ENCODE measurements at places on chromosomes 1 and 21.

- no peak for DNase-seq
Measured at GRCh38 chr1:7422081-7422480, 349.0 kb upstream of the VAMP3 start.

GRCh38 chr1:116255486-116256285 lies 117.4 kb upstream of the ATP1A1 start:
- no peak for DNase-seq

GRCh38 chr1:112057736-112058135 lies 68.3 kb upstream of the KCND3 start:
- no peak for DNase-seq

- no peak for DNase-seq
Measured at GRCh38 chr1:39490596-39491145, 765 bp upstream of the BMP8A start.

- no peak for DNase-seq
Measured at GRCh38 chr1:230000493-230001184, 66.4 kb upstream of the GALNT2 start.

Measured in HFFc6 (cell line).